ENCODE measurements at places on chromosomes 2 and 18.

GRCh38 chr18:22687892-22688680 lies 245.0 kb upstream of the RBBP8 start:
- DNase-seq: no peak

DNA sequence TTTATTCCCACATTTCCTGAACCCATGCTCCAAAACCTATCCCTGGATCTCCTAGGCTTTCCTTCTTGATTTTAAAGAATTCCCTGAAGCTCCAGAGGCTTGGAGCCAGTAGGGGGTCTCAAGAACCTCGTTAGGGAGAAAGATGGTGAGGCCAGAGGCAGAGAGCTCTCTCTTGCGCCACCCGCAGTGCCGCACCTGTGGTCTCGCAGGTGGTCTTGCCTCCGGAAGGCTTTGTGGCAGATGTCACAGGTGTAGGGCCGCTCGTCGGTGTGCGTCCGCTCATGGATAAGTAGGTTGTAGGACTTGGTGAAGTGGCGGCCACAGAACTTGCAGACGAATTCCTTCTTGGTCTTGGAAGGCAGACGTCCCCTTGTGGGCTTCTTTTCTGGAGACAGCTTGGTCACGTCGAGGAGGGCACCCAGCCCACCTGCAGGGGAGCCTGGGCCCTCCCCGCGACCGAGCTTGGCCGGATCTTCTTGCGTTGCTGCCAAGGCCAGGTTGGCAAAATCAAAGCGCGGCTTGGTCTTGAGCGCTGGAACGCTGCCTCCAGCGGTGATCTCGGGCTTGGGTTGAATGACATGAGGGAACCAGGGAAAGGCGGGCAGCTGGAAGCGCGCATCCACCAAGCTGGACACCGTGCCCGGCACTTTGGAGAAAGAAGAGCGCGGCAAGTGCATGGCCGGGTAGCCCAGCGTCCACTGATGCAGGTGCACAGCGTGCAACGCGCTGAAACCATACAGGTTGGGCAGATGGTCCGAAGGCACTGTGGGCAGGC lies 5.3 kb downstream of the OSR1 start:
- DNase-seq: no peak

GRCh38 chr2:101307503-101307902 lies 998 bp downstream of the RNF149 start:
- DNase-seq: no peak

GRCh38 chr18:29009250-29009803 lies 832.4 kb upstream of the CDH2 start:
- DNase-seq: no peak

- DNase-seq: no peak
Observed at GRCh38 chr18:45793264-45793965, 32.1 kb upstream of the SIGLEC15 start.

GRCh38 chr2:776487-776886 lies 99.3 kb upstream of the TMEM18 start:
- no peak for DNase-seq

GRCh38 chr2:25324905-25325592 lies 16.7 kb downstream of the DNMT3A start:
- no peak for DNase-seq

DNA sequence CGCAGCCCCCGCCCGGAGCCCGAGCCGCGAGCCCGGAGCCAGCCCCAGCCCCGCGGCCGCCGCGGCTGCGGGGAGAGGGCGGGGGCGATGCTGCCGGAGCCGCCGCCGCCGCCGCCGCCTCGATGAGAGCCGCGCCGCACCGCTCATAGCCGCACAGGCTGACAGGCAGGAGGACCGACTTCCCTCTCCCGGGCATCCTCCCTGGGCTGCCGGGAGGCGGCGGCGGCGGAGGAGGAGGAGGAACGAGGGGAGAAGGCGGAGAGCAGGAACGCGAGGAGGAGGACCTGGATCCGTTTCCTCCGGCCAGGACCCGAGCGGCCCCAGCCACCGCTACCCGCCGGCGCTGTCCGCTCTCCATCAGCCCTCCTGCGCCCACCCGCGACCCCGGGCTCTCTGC lies 370 bp downstream of the KLHL29 start:
- DNase-seq: no peak

GRCh38 chr18:8049147-8049546 lies 482.0 kb downstream of the PTPRM start:
- no peak for DNase-seq

DNA sequence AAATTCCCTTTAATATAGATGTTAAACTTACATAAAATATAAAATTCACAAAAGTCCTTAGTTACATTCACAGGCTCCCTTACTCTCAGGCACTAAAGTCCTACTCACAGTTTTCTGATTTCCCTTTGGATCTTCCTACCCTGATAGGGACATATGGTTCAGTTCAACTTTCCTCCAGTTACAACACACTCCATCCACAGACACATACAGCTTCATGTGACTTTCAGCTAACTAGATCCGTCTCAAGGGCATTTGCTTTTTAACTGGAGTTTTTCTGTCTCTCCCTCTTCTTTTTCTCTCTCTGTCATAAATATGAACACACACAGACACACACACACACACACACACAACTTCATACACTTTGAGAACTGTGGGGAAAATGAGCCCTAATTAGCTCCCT lies 419.2 kb downstream of the LRP1B start:
- no peak for DNase-seq

GRCh38 chr2:128607911-128608506 lies 289.3 kb upstream of the HS6ST1 start:
- DNase-seq: no peak

All from cerebellar nuclear complex (tissue), 1 donor.